ENCODE measurements at places on chromosomes 5 and 9.

DNA sequence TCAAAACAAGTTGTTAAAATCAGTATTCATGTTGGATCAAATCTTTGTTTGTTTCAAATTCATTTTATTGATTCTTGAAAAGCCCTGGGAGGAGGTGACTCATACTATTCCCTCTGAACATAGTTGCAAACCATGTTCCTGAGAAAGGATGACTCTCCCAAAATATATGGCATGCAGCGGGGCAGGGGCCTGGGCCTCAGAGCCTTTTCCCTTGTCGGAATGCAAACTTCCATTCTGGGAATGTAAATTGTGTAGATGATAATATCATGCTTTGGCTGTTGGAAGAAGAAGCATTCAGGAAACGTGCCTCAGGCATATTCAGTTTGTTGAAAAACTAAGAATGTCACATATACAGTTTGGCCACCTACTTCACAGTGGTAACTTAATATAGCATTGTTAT, 242.0 kb downstream of the AUH start:
- peak; percentile 70 for DNase-seq

GRCh38 chr5:111063709-111064322, 7.7 kb upstream of the TSLP start:
- no peak for DNase-seq

GRCh38 chr5:38534156-38534453, 22.3 kb downstream of the LIFR start:
- DNase-seq = no peak

DNA sequence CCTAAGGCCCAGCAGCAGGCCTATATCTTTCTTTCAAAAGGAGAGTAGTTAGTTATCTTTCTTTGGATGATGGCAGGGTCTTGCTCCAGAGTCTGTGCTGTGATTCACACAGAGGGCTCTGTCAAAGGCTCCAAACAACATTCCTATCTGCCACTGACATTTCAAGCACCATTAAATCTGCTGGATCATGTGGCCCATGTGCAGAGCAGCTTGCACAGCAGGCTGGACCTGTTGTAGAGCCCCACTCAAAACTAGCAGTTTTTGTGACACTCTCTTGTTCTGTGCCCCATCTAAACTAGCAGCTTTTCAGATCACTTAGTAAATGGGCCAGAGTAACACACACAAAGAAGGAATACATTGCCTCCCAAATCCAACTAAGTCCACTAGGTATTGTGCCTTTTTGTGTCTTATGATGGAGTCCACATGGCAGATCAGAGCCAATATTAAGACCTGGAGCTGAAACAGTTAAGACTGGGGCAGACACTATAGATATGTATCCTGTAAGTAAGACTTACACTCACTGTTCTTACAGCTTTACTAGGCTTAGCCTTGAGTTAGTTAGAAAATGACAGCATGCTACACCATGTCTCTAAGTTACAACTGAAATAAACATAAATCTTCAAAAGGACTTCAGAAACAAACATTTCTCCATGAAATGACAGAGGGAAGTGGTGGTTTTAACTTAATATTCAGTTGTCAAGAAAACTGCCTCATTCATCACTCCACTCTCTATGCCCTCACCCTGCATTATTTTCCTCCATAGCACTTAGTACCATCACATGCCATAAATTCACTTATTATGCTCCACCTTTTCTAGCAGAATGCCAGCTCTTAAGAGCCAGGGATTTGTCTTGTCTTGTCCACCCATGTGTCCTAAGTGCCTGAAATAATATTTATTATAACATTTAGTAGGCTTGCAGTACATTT, 400.9 kb downstream of the RAB3C start:
- no peak for DNase-seq

DNA sequence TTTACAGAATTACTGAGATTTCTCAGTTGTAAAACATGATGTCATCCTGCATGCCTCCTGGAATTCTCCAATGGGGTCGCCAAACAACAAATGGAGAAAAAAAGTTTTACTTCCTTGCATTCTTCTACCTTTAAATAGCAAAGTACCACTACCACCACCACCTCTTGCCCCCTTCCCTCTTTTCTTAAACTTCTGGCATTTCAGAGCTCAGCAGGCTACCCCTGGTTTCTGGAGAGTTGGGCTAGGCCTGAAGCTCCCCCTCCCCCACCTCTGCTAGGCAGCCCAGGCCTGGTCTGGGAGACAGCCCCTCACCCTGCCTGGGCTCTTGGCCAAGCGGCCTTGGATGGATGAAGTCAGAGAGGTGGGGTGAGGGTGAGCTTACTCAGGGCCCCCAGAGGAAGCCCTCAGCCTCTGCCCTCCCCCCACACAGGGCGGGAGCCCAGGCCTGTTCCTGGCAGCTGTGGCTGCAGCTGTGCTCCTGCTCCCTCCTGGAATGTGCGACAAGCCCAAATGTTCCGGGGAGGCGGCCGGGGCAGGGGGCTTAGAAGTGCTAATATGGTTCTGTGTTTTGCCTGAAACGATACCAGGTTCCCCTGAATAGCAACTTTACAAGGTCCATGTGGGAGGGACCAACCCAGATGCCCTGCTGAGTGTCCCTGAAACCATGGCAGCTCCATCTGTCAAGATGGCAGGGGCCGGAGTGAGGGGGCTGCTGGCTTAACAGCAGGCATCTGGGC, 6.0 kb upstream of the CCIN start:
- DNase-seq = no peak

GRCh38 chr5:126492939-126493338, 69.7 kb downstream of the GRAMD2B start:
- DNase-seq = no peak

DNA sequence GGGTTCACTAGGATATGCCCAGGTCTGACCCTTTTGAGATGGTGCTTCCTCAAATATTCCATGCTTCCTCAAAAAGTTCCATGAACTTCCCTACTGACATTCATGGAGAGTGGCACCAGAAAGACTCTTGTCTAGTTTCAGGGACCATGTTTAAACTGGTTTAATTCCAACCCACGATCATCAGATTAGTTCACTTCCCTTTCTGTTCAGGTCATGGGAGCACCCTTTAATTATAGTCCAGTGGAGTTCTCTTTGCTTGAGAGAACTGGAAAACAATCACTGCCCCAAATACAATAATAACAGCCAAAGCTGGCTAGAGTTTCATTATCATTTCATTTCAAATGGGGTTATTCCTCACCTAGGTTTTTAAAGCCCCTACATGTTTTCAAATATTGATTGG, 9.7 kb upstream of the ERBIN start:
- no peak for DNase-seq

DNA sequence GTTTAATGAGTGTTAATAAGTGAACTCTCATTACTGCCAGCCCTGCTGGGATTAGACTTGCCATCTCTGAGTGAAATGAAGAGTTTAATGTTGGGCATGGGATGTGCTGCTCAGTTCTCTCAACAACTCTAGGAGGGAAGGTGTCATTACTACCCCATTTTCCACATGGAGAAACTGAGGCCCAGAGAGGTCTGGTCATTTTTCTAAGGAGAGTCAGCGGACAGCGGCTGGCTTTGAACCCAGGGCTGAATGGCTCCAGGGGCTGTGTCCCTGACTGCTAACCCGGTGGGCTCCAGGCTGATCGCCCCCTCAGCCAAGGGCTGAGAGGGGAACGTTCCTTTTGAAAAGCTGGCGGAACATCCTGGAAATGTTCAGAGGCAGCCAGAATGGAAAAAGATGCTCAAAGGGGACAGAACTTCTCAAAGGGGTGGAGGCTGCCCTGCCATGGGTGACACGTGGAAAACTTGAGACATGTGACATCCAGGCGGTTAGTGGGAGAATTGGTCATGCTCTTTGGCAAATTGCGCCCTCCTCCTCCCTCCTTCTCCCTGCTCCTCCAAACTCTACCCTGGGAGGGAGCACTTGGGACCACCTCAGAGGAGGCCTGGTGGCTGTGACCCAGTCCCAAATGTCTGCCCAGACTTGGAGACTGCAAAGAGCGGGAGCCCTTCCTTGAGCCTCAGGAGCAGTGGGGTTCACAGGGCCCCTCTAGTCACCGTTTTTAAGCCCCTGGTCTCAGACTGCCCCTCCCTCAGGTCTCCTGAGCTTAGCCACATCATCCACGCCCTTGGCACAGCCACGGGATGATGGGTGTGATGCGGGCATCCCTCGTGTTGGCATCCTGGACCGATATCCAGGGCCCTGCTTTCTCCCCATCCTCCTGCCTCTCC, 28.7 kb downstream of the DNM1 start:
- DNase-seq = no peak

GRCh38 chr5:59813761-59814536, 79.6 kb downstream of the PDE4D start:
- peak; percentile 58 for DNase-seq

DNA sequence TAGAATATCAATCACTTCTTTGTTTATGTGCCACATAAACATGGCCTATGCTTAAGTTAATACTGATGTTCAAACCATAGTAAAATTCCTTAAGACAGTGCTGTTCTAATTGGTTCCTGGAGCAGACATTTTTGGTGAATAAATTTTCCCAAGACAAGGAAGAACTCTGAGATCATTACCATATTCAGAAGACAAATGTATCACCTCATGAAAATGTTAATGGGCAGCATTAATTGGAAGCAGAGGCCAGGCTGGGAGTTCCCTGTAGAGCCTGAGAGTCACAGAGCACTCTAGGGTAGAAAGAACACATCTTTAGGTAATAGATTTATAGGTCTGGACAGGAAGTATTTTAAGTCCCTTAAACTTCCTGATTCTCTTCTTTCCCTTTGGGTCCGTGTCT, 240.2 kb downstream of the MAN2A1 start:
- no peak for DNase-seq

DNA sequence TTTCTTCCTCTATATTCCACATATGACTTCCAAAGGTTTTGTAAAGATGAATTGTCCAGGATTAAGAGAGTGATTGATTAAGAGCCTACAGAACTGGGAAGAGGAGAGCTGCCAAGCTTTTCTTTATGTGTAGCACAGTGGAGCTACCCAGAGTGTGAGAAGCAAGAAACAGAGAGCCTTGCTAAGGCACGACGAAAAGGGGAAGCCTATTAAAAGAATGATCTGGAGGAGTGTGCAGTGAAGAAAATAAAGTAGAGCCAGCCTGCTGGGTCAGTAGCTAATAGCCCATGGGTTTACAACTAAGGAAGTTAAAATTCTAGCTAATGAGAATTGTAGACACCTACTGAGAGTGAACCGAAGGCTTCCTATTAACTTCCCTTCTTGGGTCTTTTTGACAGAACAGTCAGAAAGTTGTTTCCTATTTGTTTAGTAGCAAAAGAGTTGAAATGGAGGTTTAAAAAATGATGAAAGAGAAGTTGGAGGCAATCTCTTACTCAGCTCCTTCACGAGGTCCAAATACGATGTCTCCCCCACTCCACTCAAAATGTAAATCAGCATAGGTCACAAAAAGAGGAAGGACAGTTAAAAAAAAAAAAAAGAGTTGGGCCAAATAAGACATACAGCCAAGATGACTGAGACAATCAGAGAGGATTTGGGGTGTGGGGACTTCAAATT, 957 bp upstream of the PRR16 start:
- no peak for DNase-seq

GRCh38 chr5:139901986-139902385, 106.4 kb downstream of the PSD2 start:
- no peak for DNase-seq

DNA sequence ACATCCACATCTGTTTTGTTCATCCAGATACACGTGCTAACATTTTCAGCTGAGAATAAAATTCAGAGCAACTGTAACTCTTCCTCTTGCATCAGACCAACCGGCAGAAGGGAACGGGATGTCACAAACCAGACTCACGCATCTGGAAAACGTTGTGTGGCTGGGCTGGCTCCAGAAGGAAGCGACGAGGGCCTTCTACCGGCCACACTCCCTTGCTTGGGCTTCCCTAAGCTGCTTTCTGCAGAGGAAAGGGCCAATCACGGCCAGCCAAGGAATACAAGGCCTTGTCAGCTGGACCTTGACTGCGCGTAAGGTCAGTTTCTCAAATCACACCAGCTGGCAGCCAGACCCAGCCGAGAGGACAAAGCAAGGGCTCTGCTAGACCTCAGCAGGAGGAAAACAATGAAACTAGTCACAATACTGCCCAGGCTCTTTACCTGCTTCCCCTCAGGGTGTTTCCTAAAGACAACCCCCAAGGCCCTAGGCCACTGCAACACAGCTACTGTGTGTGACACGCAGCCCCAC, 106.1 kb downstream of the THBS4 start:
- DNase-seq = peak; percentile 53

- DNase-seq = no peak
Observed at GRCh38 chr5:59358005-59358861, 535.3 kb downstream of the PDE4D start.

GRCh38 chr5:154049636-154050035, 10.9 kb downstream of the MFAP3 start:
- DNase-seq = no peak

- DNase-seq = no peak
Observed at GRCh38 chr5:39730006-39730405, 305.2 kb upstream of the DAB2 start.

GRCh38 chr5:177612215-177612673, 12.3 kb downstream of the B4GALT7 start:
- DNase-seq = no peak

DNA sequence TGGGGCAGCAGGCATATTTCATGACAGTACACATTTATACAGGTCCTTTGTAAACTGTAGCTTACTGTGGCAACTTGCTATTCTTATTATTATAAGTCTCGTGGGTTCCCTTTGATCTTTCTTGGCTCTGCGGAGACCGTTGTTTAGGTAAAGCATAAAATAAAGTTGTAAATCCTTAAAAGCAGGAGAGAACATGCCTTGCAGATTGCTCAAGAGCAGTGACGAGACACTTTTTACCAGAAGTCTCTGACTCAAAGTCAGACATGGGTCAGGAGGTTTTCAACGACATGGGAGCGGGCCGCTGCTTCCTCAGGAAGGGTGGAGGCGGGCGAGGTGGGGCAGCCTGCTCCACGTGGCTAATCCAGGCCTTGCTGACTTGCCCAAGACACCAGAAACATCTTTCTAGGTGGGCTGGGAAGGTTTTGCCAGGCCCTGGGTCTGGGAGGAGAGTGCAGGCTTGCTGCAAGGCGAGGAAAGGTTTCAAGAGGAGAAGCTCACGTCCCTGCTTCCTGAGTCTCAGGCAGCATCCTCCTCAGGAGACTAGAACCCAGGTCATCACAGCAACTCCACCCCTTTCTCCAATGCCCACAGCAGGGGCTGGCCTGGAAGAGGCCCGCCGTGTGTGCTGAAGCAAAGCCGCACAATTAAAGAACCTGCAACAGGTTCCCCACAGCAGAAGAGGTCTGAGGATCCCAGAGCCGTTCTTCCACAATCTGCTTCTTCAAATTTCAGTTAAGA, 6.5 kb downstream of the TBC1D2 start:
- DNase-seq = peak; percentile 95

- no peak for DNase-seq
Observed at GRCh38 chr5:169744336-169744735, 107.3 kb downstream of the DOCK2 start.

Data from HFFc6 (cell line).